DMS 273 treated with DMSO at 0.1 percent for 48 hours (cell line): ENCODE measurements at places on chromosomes 13 and 19.

DNA sequence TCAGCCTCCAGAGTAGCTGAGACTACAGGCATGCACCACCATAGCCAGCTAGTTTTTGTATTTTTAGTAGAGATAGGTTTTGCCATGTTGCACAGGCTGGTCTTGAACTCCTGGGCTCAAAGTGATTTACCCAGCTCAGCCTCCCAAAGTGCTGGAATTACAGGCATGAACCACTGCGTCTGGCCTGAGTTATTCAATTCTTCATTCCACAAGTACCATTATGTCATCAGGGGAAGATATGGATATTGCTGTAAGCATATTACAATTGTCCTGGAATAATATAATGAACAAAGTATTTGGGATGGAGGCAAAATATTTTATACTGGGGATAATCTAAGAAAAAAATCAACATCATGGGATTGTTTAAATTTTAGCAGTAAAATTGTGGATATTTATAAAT is 646.0 kb upstream of the SLITRK6 start:
- no peak for DNase-seq

GRCh38 chr13:75550159-75550567 is 572 bp downstream of the UCHL3 start:
- DNase-seq: peak; percentile 2

DNA sequence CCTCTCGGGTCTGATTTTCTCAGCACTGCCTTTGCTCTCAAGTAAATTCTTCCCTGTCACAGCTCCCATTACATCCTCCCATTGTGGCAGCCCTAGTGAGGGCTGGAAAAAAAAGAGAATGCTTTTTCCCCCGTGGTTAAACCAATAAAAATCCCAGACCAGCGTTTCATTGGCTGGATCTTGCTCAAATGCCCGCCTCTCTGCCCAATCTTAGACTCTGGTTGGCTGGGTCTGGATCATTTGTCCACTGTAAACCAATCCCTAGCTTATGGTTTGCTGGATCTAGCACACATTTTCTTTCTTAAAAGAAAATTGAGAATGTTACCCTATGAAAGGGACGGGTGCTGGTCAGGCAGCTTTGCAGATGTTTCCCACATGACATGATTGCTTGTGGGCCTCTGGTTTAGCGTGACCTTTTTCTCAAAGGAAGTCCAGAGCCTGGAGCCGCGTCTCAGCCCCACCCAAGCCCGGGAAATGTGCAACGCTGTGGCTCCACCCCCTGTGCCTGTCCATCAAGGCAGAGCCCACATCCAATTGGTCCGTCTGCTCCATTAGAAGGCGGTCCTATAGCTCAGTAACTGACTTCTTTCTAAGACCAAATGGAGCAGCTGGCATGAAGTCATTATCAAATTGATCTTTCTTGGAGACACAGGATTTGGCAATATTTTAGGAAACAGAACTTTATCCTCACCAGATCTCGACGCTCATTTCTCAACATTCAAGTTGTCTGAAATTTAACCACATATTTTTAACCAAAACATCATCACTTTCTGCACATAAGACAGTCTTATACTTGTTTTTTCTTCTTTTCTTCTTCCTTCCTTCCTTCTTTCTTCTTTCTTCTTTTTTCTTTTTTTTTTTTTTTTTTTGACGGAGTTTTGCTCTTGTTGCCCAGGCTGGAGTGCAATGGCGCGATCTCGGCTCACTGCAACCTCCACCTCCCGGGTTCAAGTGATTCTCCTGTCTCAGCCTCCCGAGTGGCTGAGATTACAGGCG is 2.6 kb upstream of the MCEMP1 start:
- peak; percentile 71 for DNase-seq

DNA sequence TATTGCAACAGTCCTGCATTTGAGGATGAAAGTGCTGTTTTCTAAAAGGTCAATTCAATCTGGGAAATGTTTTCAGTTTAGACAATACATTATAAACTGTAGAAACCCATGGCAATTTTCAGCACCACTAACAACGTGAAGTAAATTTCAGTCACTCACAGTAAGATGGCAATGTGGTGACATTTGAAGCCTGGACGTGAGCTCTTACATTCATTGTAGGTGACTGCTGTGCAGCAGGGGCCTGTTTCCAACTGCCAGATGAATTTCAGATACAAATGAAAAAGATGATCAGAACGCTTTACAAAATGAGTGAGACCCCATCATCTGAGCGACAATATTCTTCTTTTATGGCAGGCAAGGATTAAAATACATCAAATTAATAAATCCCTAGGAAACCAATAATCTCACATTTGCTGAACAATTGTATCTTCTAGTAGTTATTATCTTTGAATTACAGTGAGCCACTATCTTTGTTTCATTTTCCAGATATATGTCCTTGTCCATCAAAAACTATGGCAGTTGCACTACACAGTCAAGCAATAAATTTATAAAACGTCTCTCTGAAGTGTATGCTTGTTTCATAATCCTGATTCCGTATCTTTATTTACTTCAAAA is 1816.8 kb downstream of the OLFM4 start:
- DNase-seq: no peak

- DNase-seq: no peak
Observed at GRCh38 chr13:101341464-101341863, 74.8 kb downstream of the NALCN start.

DNA sequence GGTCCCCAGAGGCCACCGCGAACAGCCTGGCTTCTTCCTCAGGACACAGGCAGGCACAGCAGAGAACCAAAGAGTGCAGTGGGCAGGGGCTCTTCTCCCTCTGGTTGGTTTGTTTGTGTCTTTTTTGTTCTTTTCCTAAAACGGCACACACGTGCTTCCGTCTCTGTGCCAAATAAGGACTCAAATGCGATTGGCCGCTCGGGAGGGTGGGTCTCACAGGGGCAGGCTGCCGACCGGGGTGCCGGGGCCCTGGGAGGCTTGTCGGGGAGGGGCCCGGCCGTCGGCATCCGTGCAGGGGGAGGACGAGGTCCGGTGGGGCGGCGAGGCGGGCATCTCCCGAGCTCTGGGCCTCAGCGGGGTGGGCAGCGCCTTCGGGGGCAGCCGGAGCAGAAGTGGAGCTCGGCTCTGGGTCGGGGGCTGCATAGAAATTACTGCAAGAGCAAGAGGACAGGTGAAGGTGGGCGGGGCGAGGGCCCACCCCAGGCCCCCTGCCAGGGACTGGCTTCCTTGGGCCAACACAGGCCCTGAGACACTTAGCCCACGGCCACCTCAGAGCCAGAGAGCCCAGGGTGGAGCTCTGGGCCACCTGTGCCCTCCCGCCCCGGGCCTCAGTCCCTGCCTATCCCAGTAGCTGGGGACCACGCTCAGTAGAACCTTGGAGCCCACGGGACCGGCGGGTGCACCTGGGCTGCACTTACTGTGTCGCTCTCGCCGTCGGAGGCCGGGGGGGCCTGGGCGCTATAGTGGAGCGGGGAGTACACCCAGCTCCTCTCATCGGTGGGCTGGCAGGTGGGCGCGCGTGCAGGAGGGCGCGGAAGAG is 6.4 kb upstream of the CACTIN start:
- no peak for DNase-seq

- DNase-seq: no peak
Observed at GRCh38 chr13:107712145-107712860, 503.0 kb downstream of the LIG4 start.

DNA sequence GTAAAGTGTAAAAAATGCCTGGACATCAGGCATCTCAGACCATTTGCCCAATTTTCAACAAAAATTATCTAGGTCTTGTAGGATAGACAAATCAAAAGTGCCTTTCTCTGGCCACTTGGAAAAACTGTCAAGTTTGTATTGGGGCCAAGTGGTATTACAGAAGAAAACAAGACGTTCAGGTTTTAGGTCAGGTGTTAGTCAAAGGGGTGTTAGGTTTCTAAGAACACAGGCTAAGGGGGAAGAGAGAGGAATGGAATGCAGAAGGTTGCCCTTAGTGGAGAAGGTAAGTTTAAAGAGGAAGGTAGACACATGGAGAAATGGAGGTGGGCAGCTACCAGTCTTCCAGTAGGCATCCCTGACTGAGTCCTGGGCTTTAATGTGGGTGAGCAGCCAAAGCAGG is 19.9 kb upstream of the ZNF561 start:
- no peak for DNase-seq

DNA sequence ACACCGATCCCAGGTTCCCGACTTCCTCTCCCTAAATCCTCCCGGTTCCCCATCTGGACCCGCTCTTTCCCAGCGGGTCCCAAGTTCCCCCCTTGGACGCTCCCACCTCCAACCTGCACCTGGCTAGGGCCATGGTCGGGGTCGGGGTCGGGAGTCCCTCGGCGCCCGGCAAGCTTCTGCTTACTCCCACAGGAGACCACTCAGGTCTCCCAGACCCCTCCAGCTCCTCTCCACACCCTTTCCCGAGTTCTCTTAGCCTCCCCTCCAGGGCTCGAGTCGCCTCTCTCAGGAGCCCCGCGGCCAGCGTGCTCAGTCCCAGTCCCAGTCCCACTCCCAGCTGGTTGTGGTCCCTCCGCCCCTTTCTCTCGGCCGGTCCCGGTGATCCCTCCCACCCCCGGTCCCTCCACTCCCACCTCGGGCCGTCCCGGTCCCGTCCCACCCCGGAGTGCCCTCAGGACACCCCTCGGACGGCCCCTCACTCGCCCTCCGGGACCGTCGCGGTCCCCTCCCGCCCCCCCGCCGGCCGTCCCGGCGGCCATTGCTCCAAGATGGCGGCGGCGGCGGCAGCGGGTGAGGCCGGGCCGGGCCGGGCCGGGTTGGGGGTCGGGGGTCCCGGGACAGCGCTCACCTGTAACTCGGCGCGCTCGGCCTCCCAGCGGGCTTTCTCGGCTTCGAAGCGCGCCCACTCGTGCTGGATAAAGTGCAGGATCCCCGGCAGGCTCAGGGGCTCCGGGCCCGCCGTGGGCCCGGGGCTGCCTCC is at the start of gene FKRP:
Gene FKRP (plus strand): TSS at position 537 of the 760 bp plus-strand sequence. CDS start 9,394 bp downstream, outside the sequence.
- no peak for DNase-seq

GRCh38 chr13:20264271-20265018 is 32.3 kb upstream of the GJB6 start:
- no peak for DNase-seq

- DNase-seq: no peak
Observed at GRCh38 chr13:76538004-76538403, 348.2 kb downstream of the KCTD12 start.

- DNase-seq: no peak
Observed at GRCh38 chr19:47356900-47357299, 7.8 kb downstream of the DHX34 start.

- DNase-seq: no peak
Observed at GRCh38 chr19:10612499-10613119, 12.7 kb upstream of the SLC44A2 start.

GRCh38 chr19:33702606-33703437 is 81.1 kb downstream of the CHST8 start:
- DNase-seq: no peak

- DNase-seq: no peak
Observed at GRCh38 chr19:13634658-13635057, 128.4 kb upstream of the CACNA1A start.

DNA sequence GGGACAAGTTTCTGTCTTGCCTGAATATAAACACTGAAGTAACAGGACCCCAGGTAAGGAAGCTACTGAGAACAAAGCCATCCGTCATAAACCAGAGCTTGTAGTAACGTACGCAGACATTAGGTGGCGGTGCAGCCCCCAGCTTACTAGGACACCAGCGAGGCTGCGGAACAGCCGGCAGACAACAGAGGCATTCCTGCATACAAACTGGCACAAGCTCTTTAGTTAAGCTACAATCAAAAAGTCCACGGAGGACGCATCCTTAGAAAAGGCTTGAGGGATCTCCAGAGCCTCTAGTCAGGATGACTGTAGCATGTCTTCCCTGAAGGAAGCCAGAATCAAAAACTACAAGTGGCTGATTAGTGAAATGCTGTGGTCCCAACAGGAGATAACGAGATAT is 26.2 kb downstream of the ZNF160 start:
- DNase-seq: no peak

GRCh38 chr13:107937848-107938247 is 277.5 kb downstream of the LIG4 start:
- DNase-seq: no peak

DNA sequence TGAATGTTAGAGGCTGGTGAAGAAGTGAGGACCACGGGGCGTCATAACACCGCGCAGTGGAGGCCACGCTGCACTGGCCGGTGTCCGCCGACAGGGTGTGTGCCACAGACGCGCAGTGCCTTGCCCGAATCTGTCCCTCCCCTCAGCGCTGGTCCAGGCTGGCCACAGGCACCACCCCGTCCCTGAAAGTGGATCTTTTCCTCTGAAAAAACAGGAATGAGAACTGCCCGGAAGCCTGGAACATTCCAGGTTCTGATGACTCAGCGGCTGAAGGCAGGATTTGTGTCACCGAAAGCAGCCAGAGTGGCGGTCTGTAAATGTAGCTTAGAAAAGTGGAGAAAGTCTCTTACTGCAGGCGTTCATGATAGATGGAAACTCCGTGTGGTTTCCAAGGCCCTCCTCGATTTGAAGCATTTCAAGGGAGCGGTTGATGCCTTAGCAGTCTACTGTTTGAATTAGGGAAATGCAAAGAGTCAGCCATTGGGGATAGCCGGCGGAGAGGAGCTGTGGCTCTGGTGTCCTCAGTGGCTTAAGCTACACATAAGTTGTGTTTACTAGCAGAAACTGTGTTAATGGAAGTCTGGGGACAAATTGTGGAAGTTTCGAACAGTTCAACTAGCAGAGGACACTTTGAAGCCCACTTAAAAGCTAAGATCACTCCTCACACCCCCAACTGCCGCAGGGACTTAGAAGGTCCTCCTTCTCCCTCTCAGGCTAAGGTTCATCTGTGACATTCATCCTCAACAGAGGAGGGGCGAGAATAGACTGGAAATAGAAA is 70.8 kb downstream of the NUFIP1 start:
- DNase-seq: peak; percentile 76

DNA sequence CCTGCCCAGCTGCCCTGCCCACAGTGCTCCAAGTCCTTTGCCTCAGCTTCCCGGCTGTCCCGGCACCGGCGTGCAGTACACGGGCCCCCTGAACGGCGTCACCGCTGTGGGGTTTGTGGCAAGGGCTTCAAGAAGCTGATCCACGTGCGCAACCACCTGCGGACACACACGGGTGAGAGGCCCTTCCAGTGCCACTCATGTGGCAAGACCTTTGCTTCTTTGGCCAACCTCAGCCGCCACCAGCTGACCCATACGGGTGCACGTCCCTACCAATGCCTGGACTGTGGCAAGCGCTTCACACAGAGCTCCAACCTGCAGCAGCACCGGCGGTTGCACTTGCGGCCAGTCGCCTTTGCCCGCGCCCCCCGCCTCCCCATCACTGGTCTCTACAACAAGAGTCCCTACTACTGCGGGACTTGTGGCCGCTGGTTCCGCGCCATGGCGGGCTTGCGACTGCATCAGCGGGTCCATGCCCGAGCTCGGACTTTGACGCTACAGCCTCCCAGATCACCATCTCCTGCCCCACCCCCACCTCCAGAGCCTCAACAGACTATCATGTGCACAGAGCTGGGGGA is 5.7 kb downstream of the ZNF526 start:
- DNase-seq: no peak
